Fibroblast of the aortic adventitia (primary cell): ENCODE measurements at places on chromosomes 11 and 22. TPM values are rescaled to one million over a fixed set of nuclear protein-coding genes. Genes with fewer than 3 reads are reported as not detected.

Gene TUT1
- 4.5 and 9.4 TPM in 2 replicates for total RNA-seq

Gene PIH1D2
- total RNA-seq = 5.1 and 5.5 TPM in 2 replicates

Gene HDAC10
- 15.4 and 26.7 TPM in 2 replicates for total RNA-seq

Gene ADORA2A
- total RNA-seq = 0.45 and 0.74 TPM in 2 replicates

Gene MIEF1
- 24.0 and 27.7 TPM in 2 replicates for total RNA-seq

- peak; percentile 68 for DNase-seq
Observed at GRCh38 chr11:36354221-36355003, 58.3 kb downstream of the PRR5L start.

- DNase-seq = peak; percentile 4
Observed at GRCh38 chr11:111119751-111120150, 125.8 kb upstream of the POU2AF2 start.

GRCh38 chr11:122101625-122102291, 14.3 kb downstream of the BLID start:
- DNase-seq = peak; percentile 89

- no peak for DNase-seq
Observed at GRCh38 chr11:134725716-134726639, 313.9 kb upstream of the B3GAT1 start.

- no peak for DNase-seq
Observed at GRCh38 chr11:92504534-92504933, 279.9 kb downstream of the FAT3 start.

DNA sequence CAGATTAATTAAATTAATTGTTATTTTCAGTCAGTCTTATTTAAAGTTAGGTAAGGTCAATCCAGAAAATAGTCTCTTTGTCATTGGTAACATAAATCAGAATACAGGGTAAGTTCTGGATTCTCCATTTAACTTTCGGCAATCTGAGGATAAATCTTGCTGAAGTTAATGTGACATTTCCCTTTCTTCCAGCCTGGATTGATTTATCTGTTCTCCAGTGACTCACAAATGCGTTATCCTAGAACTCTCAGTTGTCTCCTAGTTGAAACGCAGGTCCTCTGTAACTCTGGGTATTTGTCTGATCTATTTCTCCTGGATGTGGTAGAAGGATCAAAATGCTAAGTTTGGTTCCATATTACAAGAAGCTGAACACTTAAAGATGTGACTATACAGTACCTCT, 21.0 kb downstream of the OR51E1 start:
- DNase-seq = no peak

DNA sequence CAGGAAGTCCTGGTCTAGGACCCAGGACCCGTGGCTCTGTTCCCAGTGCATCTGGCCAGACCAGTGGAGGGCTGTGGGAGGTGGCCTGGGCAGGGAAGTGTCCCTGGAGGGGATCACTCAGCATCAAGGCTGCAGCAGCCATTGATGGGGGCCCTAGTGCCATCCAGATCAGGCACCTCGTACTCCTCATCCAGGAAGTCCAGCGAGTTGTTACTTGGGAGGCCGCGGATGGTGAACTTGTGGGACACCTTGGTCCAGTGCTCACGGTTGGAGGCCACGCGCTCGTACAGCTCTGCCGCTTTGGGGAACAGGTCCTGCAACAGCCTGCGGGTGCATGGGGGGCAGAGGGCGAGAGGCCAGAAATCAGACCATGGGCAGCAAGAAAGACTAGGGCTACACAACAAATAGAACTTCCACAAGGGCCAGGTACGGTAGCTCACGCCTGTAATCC, 96.9 kb downstream of the PDE2A start:
- DNase-seq = no peak

- no peak for DNase-seq
Observed at GRCh38 chr22:30314915-30315314, 11.8 kb downstream of the TBC1D10A start.

- DNase-seq = no peak
Observed at GRCh38 chr11:21603886-21604285, 589.0 kb upstream of the ANO5 start.
